ENCODE measurements at places on chromosomes 4 and X.

DNA sequence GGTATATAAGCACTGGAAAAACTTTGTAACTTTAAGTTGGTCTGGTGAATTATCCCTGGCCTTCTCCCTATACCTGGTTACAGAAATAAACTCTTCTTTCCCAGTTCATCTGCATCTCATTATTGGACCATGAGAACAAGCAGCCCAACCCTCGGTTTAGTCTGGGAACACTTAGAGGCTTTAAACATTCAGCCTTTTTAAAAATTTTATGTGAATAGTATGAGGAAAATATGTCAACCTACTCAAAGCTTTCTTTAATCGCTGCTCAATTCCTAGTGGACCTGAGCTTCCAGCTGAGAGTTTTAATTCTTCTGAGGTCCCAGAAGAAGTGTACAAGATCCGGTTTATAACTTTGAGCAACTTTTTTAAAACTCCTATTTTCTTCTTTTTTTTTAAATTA lies 358.6 kb upstream of the NOCT start:
- no peak for DNase-seq

GRCh38 chr4:57137261-57137660 lies 27.1 kb upstream of the IGFBP7 start:
- peak; percentile 36 for DNase-seq

DNA sequence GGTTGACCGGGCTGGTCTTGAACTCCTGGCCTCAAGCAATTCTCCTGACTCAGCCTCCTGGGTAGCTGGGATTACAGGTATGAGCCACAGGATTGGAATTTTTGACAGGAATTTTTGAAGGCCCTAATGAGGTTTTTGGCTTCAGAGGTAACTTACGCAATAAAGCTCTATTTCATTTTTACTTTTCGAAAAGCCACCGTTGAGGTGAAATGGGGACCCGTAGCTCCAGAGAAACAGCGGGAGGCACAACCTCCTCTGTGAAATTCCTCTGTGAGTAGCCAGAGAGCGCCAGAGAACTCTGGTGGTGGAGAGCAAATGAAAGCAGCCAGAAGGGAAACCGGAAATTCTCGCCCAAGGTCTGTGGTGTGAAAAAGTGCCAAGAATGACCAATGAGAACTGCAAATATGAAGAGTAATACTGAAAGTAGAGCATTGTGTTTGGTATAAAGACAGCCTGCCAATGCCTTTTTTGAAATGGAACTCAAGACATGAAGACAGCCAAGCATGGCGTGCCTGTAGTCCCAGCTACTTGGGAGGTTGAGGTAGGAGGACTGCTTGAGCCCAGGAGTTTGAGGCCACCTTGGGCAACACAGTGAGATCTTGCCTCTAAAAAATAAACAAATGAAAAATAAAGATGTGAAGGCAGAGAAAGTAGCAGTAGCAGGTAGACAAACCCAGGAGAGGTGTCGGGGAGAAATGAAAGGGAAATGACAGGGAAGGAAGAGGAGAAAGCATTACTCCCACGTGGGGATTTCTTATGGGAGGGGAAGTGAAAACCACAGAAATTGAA lies 33.0 kb upstream of the TMEM131L start:
- peak; percentile 94 for DNase-seq

GRCh38 chr4:166941629-166942028 lies 292.7 kb downstream of the SPOCK3 start:
- DNase-seq = peak; percentile 77

- peak; percentile 72 for DNase-seq
Observed at GRCh38 chr4:110540982-110541451, 65.1 kb downstream of the ENPEP start.

- peak; percentile 47 for DNase-seq
Observed at GRCh38 chr4:138910195-138910913, 105.2 kb upstream of the NOCT start.

GRCh38 chr4:21757248-21757647 lies 191.3 kb downstream of the KCNIP4 start:
- no peak for DNase-seq

DNA sequence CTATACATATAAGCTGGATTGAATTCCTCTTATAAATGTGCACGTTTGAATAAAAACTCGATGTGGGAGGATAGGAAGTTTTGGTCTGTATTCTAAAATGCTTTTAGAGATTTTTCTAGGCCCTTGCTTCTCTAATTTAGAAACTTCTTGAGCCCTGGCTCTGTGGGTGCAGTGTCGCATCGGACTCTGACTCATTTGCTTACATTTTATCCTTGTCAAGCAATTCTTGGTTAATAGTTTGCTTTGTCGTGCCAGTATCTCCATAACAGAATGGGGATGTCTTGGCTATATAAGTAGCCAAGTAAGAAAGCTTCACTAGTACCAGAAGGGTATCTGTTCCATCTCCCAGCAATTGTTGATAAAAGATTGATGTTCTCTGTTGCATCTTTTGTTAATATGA lies 10.7 kb downstream of the SGMS2 start:
- no peak for DNase-seq

- DNase-seq = no peak
Observed at GRCh38 chr4:85508654-85509053, 33.7 kb downstream of the ARHGAP24 start.

GRCh38 chr4:93814141-93814540 lies 14.4 kb upstream of the ATOH1 start:
- DNase-seq = peak; percentile 25

DNA sequence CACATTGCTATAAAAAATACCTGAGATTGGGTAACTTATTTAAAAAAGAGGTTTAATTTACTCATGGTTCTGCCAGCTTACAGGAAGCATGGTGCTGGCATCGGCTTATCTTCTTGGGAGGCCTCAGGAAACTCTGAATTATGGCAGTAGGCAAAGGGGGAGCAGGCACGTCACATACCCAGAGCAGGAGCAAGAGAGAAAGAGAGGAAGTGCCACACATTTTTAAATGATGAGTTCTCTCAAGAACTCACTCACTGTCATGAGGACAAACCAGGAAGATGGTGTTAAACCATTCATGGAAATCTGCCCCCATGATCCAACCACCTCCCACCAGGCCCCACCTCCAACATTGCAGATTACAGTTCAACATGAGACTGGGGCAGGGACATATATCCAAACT lies 10.0 kb upstream of the AFF1 start:
- peak; percentile 96 for DNase-seq

DNA sequence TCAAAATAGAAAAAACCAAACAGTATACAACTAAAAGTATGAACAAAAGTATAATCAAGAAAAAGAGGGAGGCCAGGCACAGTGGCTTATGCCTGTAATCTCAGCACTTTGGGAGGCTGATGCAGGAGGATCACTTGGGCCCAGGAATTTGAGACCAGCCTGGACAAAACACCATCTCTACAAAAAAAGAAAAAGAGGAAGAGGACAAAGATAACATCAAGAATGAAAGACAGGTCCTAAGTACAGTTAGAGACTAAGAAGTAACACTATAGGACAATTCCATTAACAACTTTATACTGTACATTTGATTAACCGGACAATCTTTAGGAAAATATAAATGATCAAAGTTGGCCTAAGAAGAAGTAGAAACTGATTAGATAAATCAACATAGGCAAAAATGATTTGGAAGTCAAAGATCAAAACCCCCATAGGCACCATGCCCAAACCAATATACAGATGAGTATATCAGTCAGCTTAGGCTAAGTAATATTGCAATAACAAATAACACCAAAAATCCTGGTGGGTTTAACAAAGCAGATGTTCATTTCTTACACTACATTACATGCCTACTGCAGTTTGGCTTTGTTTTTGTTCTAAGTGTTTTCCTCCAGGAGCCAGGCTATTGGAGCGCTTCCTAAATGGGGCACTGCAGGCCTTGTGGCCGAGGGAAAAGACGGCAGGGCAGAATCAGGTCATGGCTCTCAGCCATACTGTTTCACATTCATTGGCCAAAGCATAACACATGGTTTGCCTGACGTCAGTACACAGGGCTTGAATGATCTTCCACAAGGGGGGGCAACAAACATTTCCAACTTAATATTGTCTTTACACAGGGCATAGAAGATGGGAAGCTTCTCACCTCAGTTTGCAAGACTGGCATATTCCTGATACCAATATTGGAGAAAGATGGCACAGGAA lies 42.2 kb upstream of the HGFAC start:
- peak; percentile 6 for DNase-seq

GRCh38 chr4:2478229-2478628 lies 9.3 kb downstream of the RNF4 start:
- DNase-seq = no peak

GRCh38 chr4:105433421-105433820 lies 40.4 kb downstream of the PPA2 start:
- no peak for DNase-seq

DNA sequence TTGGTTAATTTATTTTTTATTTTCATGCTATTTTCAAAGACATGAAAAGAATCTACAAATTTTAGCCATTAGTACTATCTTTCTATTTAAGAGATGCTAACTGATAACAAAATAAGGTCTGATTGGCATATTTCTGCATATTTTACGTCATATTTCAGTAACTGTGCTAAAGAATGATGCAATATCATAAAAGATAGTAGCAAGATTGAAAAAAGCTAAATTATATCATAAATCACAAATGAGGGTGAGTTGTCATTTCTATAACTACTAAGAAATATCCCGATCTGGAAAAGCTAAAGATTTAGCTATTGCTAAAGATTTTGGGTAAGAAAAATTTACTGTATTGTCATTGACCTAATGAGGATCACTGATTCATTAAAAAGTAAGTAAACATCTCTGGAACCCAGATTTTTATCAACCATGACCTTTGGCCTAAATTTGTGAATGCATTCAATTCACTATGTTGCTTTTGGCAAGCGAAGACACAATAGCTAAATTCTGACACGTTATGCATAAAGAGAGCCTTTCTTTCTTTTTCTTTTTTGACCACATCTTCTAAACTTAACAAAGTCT lies 103.6 kb downstream of the HPGD start:
- no peak for DNase-seq

- DNase-seq = no peak
Observed at GRCh38 chr4:184284742-184285141, 67.1 kb upstream of the ENPP6 start.

GRCh38 chr4:2924765-2925301 lies 38.4 kb downstream of the NOP14 start:
- no peak for DNase-seq

DNA sequence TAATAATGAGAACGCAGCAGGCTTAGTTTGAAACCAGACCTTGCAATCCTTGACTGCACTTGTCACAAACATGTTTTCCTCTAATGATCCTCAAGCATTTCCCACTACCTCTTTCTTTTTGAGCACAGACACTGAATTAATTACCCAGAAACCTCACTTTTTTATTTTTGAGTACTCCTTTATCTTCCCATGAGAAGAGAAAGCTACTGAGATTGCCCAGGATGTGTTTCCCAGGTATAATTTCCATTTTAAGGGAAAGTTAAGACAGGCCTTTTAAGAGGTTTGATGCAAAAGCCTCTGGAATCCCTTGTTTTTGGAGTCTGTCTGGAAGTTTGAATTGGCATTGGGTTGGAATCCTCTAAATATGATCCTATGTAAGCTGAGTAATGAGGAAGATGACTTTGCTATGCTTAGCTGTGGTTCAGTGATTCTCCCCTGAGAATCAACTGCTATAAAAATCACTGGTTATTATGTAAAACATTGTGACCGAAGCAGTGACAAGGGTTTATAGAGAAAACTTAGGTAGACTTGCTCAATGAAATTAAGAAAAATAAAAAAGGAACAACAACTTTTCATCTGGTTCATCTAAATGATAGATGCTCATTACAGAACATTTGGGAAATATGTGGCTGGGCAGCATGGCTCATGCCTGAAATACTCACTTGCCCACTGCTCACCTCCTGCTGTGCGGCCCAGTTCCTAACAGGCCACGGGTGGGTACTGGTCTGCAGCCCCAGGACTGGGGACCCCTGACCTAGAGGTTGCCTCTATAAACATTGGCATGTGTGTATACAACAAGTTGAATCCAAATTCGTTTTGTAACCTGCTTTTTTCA lies 10.8 kb upstream of the RHOH start:
- DNase-seq = no peak

- no peak for DNase-seq
Observed at GRCh38 chr4:126820631-126821030, 812.1 kb upstream of the INTU start.

- DNase-seq = no peak
Observed at GRCh38 chr4:99587803-99588202, 13.2 kb downstream of the MTTP start.

DNA sequence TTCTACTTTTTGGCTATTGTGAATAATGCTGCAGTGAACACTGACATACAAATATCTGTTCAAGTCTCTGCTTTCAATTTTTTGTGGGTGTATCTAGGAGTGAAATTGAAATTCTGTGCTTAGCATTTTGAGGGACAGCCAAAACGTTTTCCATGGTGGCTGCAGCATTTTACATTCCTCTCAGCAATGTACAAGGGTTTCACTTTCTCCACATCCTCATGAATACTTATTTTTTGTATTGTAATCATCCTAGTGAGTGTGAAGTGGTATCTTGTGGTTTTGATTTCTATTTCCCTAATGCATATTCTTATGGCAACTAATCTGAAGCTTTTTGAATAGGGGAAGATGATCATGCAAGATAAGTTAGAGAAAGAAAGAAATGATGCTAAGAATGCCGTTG lies 40.3 kb downstream of the HSPA4L start:
- DNase-seq = no peak

GRCh38 chrX:136065044-136065671 lies 79.9 kb downstream of the SLC9A6 start:
- DNase-seq = peak; percentile 42

- no peak for DNase-seq
Observed at GRCh38 chr4:31923634-31924033, 1203.5 kb downstream of the PCDH7 start.

GRCh38 chr4:115850799-115851509 lies 737.5 kb upstream of the NDST4 start:
- no peak for DNase-seq

GRCh38 chr4:140052050-140052449 lies 101.9 kb downstream of the MAML3 start:
- no peak for DNase-seq

DNA sequence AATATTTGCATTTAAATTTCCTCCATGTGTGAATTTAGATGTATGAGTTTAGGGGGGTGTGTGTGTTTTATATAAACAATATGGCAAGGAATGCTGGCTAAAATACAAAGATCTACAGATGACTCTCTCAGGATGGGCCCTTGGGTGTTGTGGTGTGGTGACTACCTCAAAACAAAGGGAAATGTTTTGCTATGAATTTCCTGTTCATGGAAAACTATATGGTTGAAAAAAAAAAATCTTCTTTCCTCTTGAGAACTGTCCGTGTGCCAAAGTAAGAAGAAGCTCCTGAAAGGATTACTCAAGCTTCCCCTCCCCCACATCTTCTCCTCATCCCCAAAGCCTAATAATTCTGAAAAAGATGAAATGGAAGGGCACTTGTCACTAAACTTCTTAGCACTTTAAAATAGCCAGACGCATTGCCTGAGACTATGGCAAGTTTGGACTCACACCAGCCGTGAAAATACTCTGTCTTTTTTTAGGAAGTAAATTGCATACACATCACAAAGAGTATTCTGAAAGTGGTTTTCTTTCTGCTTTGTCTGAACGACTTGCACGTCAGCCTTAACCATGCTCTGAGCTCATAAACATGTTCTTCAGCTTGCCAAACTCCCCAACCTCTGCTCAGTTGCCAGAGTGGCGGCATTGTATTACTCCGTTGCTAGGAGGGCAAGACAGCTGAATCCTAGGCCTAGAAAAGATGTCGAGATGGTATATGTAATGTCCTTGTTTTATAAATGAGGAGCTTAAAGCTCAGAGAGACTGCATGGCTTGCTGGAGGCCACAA lies 250.4 kb upstream of the JADE1 start:
- no peak for DNase-seq

- DNase-seq = no peak
Observed at GRCh38 chr4:23962462-23962861, 72.6 kb upstream of the PPARGC1A start.

GRCh38 chrX:100368167-100368566 lies 41.9 kb downstream of the PCDH19 start:
- DNase-seq = no peak
